Amygdala (tissue), 56 donors: ENCODE measurements at places on chromosomes 11 and 22.

GRCh38 chr11:79249295-79249993, 191.4 kb downstream of the TENM4 start:
- DNase-seq = no peak

GRCh38 chr22:31148953-31149627, 8.8 kb upstream of the PLA2G3 start:
- peak; percentile 55 for DNase-seq

GRCh38 chr22:19728271-19728670, 4.9 kb downstream of the GP1BB start:
- DNase-seq = no peak

- DNase-seq = no peak
Observed at GRCh38 chr11:1924646-1925372, 5.3 kb downstream of the TNNT3 start.

GRCh38 chr22:49449811-49450446, 377.7 kb downstream of the BRD1 start:
- DNase-seq = no peak
